T47D (cell line): ENCODE measurements at places on chromosomes 5 and 9.

DNA sequence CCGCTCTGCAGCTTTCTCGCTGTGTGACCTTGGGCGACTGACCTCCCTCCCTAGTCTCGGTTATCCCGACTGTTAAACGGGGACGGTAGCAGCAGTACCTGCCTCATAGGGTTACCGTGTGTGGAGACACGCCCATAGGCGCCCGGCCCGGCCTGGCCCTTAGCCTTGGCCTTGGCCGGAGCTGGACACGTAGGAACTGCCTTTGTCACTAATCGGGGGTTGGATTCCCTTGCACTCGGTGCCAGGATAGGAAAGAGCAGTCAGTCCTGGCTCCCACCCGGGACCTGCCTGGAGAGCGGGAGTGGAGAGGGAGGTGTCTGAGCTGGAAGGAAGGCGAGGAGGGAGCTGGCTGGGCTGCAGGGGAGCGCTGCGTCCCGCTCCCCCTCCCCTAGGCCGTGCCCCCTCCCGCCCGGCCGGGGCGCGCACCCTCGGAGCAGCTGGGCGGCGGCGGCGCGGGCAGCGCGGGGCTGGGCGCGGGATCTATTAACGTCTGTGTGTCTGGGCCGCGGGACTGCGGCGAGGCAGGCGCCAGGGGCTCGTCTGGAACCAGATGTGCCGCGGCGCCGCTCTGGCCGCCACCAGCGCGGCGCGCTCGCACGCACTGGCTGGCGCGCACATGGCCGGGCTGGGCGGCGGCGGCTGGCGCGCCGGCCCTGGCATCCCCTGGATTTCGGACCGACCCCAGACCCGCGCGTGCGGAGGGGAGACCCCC lies 31.7 kb downstream of the PRRX2 start:
- DNase-seq, result peak; percentile 42

GRCh38 chr9:90967145-90967538 lies 165.5 kb downstream of the SYK start:
- DNase-seq, result no peak

GRCh38 chr9:93577975-93578682 lies 1.7 kb downstream of the PHF2 start:
- no peak for DNase-seq

GRCh38 chr9:27847380-27847779 lies 274.1 kb upstream of the C9orf72 start:
- no peak for DNase-seq

DNA sequence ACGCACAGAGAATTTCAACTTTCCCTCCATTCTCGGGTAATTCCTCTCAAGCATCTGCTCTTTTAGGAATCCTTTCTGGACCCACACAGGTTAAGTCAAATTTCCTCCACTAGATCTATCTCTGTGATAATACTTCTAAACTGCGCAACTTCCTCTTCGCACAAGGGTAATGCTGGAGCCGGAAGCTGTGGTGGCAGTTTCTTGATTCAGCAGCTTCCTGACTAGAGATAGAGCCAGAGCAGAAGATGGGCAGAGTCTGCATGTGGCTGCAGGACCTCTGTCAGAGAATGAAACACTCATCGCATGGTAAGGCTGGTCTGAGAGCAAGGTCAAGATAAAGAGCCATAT lies 11.1 kb upstream of the CDC42SE2 start:
- DNase-seq, result no peak

DNA sequence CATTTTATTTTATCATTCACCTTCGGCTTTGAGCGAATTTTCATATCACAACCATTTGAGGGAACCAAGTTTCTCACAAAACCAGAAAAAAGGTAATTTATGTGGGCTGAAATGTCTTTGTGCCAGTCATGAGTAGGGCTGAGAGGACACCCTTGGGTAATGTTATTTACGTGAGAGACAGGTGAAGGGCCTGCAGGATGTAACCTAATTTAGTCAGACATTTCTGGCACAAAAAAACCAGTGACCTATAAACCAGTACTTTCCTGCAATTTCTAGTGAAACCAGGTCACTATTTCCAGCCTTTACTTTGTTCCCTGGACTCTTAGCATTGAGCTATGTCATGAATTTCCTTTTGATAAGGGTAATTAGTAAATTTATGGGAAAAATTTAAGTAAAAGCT lies 17.2 kb upstream of the CCDC112 start:
- no peak for DNase-seq

GRCh38 chr5:172906436-172906835 lies 52.8 kb upstream of the RPL26L1 start:
- DNase-seq, result no peak

- DNase-seq, result no peak
Measured at GRCh38 chr9:71483436-71483835, 284.9 kb downstream of the CEMIP2 start.

DNA sequence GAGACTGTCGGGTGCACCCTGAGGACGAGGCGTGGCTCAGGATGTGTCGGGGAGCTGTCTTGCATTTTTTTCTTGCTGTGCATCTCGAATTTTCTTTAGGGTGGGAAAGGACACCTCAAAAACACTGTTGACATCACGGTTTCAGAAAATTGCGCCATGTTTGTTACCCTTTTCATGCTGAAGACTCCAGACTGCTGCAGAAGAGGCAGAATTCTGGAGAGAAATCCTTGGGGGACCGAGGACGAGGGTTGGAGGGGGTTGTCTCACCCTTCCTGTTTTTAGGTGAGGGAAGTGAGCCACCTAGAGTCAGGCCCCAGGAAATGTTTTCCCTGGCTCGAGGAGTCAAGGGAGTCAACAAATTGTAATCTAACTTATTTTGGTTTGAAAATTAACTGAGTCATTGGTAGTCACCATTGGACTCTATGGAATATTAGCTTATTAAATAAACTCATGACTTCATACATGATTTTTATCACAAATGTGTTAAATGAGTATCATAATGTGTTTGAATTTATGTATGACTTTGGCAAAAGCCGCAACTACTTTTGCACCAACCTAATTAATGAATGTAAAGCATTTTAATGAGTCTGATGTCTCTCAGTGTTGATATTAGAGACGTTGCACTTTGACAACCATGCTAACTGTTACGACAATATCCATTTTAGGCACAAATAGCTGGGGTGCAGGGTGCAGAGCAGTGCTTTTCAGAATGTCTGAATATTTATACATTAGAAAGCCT lies 724 bp upstream of the LYSMD3 start:
- DNase-seq, result peak; percentile 71

GRCh38 chr5:150296496-150296895 lies 6.2 kb downstream of the ARSI start:
- no peak for DNase-seq

DNA sequence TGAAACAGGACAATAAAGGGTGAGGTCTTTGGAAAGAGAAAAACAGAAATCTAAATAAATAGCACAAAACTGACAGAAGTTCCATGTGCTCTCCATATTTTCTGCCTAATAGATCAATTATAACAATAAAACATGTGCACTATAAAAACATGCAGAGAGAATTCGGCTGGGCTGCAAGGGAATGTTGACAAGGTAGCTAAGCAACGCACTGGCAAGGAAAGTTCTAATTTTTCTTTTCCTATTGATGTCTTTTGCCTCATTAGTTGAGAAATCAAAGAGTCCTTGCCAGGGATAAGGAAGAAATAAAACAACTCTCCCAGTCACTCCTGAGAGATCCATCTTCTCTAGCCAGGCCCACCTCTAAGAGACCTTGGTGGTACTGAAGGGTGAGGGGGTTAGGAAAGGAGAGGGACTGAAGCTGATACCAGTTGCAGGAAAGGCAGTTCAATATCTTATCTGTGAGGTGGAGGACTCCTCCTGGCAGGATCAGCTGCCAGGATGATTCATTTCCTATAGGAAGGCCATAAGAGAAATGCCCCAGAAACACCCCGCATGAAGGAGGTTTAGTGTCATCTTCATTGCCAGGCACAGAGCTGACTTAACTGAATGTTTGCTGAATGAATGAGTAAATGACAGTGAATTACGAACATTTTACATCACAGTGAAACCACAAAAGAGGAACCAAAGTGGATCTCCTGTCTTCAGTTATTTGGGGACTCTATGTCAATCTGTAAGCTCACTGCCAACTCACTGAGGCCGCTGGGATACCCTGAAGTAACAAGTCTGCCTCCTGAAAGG lies 63.7 kb upstream of the IFNK start:
- DNase-seq, result no peak

- no peak for DNase-seq
Measured at GRCh38 chr5:166767858-166768257, 1523.6 kb upstream of the WWC1 start.

GRCh38 chr5:171868236-171868635 lies 82.6 kb downstream of the SMIM23 start:
- DNase-seq, result no peak

- DNase-seq, result no peak
Measured at GRCh38 chr5:131394128-131394527, 130.3 kb downstream of the CDC42SE2 start.

- no peak for DNase-seq
Measured at GRCh38 chr9:83239747-83240146, 176.8 kb upstream of the RASEF start.

DNA sequence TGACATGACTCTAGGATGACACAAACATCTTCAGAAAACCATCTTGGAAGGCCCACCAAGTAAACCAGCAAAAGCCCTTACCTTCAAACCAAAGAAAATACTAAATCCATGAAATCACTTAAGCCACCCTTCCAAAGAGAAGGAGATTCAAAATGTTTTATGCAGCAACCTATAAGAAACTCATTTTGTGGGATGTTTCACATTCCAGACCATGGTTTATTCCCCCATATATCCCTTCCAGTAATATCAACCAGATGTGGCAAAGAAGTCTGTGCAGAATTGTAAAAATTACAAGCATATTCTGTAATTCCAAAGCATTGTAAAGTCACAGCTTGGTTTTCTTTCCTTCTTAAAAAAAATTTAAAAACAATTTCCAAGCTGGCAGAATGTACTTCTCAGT lies 117.4 kb downstream of the SLIT3 start:
- DNase-seq, result no peak
